Stimulated activated CD4-positive, alpha-beta T cell treated with anti-CD3 and anti-CD28 coated beads, Interleukin-1b, Interleukin-23, amount 100 ng/mL, for 48 hours (primary cell): ENCODE measurements at places on chromosomes 7 and 10.

DNA sequence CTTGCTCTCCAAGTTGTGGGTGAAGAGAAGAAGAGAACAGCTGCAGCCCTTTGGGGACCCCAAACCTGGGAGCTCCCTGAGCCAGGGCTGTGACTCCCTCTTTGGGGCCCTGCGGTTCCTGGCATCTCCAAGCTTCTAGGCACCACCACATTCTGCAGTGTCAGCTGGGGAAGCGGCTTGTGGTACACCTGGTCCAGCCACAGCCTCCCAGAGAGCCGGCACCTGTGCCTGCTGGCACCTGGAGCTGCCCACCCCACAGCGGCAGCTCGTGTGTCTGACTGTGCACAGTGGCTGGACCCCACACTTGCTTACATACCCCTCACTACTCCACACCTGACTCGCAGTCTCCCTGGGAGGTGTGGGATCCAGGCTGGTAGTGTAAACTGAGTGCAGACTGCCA is 23.5 kb downstream of the FAM241B start:
- DNase-seq = no peak

DNA sequence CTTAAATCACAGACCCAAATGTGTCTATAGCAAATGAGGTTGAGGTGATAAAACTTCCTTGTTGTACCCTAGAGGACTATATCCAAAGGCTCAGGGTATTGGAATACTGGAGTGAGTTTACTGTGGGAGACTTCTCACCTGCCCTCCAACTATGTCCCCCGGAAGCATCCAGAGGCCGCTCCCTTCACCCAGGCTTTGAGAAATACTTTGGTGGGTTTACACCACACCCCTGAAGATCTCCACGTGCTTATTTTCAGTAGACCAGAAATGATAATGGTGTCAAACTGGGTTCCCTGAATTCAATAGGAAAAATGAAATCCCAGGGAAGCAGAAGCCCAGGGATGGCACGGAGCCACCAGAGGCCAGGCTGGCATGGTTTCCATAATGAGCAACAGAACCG is 31.3 kb upstream of the NANOS1 start:
- no peak for DNase-seq

- DNase-seq = peak; percentile 24
These were observed 17.0 kb downstream of the CDK14 start for GRCh38 chr7:90613088-90613498.

GRCh38 chr10:29317027-29317420 is 28.2 kb downstream of the LYZL1 start:
- DNase-seq = no peak

DNA sequence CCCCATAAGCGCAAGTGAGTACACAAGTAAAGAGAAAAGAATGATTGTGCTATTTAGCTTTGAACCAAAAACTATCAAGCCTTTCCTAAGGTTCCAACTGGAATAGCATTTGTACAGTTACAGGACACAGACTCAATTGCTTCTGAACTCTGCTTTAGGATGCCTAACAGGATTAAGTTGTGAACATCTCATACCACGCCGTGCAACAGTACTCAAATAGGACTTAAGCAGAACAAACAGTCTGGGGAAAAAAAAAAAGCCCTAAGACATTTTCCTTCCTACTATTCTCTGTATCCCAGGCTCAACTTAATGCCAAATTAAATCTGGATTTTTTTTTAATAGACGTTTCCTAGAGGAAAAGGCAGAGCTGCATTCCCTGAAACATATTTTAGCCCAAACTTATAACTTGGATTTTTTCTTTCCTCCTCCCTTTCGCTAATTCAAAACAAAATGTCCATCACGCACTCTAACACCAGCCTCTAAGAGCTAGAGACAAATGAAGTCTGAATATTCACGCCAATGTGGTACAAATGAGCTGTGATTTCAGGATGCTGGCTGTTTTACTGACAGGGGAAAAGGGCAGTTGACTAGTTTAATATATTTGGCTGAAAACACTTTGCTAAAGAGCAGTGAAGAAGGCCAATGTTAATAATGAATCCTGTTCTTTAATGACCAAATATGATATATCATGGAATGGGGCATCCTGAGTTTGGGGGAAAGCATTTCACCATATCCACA is 68.6 kb downstream of the CALD1 start:
- no peak for DNase-seq

DNA sequence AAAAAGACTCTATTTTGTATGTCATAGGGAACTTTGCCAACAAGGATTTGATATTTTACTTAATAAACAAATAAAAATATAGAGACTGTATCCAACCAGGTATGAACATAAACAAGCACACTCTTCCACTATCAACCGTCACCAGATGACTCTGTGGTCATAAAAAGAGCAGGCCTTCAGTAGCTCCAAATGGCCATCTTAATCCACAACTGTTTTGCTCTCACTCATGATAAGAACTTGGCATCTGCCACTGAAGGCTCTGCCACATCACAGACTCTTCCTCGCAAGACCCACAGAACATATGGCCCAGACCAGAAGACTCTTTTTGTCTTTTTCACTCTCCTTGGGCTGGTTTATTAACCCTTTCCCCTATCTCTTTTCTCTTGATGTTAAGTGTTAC is 98.7 kb upstream of the POM121L12 start:
- no peak for DNase-seq

DNA sequence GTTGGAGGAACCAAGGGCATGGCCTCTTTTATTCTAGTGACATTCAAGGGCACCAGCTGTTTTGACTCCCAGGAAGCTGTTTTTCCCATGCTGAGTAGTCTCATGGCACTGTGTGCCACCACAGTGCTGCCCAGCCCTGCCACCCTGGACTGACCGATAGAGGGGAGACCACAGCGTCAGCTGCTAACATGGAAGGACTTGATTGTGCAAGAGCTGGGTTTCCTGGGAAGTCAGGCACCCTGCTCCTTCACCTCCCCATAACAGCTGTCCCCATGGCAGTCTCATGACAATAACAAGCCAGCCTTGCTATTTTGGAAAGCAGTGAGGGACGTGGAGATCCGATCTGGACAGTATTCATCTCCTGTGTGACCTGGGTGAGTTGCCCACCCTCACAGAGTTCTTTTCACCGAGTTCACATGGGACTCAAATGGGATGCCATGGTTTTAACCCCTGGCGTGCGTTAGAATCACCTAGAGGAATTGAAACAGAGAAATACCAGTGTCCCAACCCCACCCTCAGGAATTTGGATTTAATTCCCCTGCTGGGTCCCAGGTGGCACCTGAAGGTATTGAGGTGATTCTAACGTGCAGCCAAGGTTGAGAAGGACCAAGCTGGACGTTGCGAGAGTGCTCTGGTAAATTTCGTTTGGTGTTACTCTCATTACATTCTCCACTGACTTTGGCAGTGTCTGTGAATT is 174.8 kb downstream of the CELF2 start:
- DNase-seq = no peak

- no peak for DNase-seq
These were observed 347.5 kb downstream of the DNAJB6 start for GRCh38 chr7:157684157-157684908.

GRCh38 chr7:139725077-139725476 is 52.7 kb downstream of the HIPK2 start:
- no peak for DNase-seq

- no peak for DNase-seq
These were observed 65.0 kb downstream of the GRM8 start for GRCh38 chr7:127187740-127188139.

GRCh38 chr7:80835251-80835650 is 83.6 kb downstream of the SEMA3C start:
- no peak for DNase-seq

DNA sequence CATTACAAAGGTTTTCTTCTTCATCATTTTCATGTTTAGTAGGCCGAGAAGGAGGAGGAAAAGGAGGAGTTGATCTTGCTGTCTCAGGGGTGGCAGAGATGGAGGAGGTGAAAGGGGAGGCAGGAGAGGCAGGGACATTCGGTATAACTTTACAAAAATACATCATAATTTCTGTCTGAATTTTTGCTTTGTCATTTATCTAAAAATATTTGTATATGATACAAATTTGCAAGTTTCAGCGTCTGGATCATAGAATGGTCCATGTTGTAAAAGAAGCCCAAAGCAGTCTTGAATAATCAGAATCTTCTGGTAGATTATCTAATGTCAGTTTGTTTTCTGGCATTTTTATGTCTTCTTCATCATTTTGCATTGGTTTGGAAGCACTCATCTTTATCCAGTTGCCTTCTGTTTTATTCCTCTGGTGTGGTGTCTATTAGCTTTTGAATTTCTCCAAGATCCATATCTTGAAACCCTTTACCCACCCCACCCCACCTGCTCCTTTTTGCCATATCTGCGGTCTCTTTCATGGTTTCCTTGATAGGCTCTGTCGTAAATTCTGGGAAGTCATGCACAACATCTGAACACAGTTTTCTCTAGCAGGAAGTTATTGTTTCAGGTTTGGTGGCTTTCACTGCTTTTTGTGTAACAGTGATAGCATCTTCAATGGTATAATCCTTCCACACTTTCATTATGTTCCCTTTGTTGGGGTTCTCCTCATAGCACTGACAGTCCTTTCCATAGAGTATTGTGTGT is 95.0 kb downstream of the ST7 start:
- DNase-seq = no peak

DNA sequence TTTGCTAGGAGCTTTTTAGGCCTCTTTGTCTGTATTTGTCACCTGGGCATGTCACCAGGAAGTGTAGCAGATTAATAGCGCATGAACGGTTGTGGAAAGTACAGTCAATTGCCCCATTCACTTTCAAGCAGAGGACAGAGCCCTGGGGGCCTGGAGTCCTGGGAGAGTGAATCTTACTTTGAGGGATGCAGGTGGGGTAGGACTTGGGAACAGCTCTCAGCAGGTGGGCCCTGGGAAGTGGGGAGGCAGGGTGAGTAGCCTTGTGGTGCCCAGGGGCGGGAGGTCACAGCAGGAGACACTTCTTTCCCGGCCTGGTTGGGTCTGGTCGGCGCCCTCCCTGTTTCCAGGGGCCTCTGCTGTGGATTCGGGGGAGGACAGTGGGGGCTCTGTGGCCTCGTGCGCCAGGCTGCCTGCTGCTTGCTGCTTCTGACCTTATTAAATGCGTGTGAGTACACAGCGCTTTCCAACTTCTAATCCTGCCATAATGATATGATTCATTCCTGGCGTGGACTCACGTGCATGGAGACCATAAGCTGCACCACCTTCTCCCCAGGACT is 51.6 kb upstream of the AQP1 start:
- no peak for DNase-seq

GRCh38 chr10:101120884-101121653 is 10.0 kb upstream of the TLX1 start:
- no peak for DNase-seq

DNA sequence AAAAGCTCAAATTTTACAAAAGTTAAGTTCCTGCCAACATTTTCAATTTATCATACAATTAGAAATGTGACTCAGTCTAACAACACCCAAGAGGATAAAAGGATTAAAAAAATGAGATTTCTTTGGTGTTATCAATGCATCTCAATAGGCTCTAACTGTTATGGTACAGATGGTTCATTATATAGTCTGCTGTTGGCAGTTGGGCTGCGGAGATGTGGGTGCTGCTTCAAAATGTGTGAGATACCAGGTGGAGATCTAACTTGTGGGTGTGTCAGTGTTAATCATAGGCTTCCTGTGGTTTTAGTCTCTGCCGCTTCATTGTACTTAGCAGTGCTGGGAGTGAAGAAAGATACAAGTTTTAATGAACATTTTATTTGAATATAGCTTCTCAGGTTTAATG is 231.2 kb downstream of the EXOC4 start:
- DNase-seq = peak; percentile 47

- DNase-seq = no peak
These were observed 1.4 kb downstream of the LARP4B start for GRCh38 chr10:929960-930624.

GRCh38 chr7:1725199-1725690 is 55.2 kb downstream of the ELFN1 start:
- no peak for DNase-seq

GRCh38 chr10:116748471-116748870 is 6.1 kb upstream of the HSPA12A start:
- no peak for DNase-seq

GRCh38 chr7:11182736-11183135 is 209.1 kb downstream of the PHF14 start:
- DNase-seq = no peak

DNA sequence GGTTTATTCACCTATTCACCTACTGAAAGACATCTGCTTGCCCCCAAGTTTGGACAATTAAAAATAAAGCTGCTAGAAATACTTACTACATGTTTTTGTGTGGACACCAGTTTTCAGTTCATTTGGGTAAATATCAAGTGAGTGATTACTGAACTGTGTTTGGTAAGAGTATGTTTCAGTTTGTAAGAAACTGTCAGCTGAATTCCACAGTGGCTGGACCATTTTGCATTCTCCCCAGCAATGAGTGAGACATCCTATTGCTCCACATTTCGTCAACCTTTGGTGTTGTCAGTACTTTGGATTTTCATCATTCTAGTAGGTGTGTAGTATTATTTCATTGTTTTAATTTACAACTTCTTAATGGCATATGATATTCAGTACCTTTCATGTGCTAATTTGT is 17.4 kb upstream of the IKZF1 start:
- no peak for DNase-seq

GRCh38 chr10:120735773-120736371 is 115.3 kb upstream of the WDR11 start:
- DNase-seq = no peak

DNA sequence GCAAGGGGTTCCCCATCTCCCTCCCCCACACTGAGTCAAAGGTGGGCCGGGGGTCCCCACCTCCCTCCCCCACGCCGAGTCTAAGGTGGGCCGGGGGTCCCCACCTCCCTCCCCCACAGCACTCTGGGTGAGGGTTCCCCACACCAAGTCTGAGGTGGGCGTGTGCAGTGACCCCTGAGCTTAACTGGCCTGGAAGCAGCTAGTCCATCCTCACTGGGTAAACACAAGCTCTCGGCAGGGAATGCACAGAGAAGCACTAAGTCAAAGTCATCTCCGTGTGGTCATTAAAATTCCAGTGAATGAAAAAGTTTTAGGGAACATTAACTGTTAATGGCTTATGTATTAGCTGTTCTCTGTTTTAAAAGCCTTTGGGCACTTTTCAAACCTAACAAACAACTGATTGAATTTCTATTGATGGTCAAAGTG is 43.7 kb upstream of the PRKAR1B start:
- no peak for DNase-seq

- no peak for DNase-seq
These were observed 10.2 kb upstream of the INTS1 start for GRCh38 chr7:1514407-1514806.

DNA sequence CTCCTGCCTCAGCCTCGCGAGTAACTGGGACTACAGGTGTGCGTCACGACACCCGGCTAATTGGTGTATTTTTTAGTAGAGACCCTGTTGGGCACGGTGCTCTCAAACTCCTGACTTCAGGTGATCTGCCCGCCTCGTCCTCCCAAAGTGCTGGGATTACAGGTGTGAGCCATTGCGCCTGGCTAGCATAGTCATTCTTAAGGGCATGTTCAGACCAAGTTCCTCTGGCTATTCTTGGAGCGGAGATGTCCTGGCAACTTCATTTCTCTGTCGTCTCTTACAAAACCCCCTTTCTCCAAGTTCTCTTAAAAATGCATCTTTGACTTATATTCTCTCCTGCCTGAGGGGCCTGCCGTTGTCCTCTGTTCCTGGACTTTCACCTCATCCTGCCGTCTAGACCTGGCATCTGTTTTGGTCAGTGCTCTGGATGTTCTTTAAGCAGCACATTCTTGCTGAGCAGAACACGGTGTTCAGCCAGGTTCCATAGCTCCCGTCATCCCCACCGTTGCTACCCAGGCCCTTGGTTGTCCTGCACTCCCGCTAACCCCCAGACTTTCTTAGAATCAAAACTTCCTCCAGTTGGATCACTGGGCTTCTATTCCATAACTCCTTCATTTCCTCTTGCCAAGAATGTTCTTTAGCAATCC is 509.9 kb upstream of the GALNT17 start:
- no peak for DNase-seq

- peak; percentile 6 for DNase-seq
These were observed 130.7 kb upstream of the ZMIZ1 start for GRCh38 chr10:78937800-78938694.

GRCh38 chr10:69048103-69048502 is 39.8 kb upstream of the SRGN start:
- peak; percentile 70 for DNase-seq
